ENCODE measurements at places on chromosomes 12 and 14.

DNA sequence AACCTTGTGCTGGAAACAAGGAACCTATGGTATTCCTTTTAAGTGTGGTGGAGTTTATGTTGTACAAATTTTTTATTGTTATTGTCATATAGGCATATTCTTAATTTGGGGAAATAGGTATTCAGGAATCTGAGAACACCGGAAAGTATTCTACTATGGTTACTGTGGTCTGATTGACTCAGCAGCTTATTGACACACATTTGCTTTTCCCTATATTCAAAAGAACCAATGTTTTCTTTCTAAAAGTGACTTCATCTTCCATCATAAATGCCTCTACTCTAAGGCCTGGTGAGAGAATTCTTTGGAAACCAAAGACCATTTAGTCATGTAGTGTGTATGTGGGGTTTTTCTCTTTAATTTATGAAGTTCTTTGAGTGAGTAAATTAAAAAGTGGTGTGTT is 474.8 kb downstream of the TMTC2 start:
- no peak for DNase-seq

GRCh38 chr12:101963697-101964096 is 86.3 kb downstream of the DRAM1 start:
- DNase-seq = no peak

- DNase-seq = peak; percentile 80
Observed at GRCh38 chr14:49971156-49972130, 78.6 kb downstream of the ARF6 start.

- DNase-seq = no peak
Observed at GRCh38 chr14:77950371-77951063, 150.6 kb downstream of the ADCK1 start.

DNA sequence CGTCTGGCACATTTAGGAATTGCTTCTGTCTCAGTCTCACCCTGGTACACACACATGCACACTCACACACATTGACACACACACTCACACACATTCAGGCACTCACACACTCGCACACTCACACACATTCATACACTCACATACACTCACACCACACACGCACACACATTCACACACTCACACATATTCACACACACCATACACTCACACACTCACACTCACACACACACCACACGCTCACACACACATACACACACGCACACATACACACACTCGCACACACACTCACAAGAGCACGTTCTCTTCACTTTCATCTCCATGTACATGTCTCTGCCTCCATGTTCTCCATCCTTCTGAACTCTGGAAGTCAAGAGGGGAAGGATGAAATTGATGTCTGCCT is 23.1 kb upstream of the SMUG1 start:
- DNase-seq = no peak

GRCh38 chr12:127629066-127629820 is 637.7 kb upstream of the TMEM132C start:
- no peak for DNase-seq

DNA sequence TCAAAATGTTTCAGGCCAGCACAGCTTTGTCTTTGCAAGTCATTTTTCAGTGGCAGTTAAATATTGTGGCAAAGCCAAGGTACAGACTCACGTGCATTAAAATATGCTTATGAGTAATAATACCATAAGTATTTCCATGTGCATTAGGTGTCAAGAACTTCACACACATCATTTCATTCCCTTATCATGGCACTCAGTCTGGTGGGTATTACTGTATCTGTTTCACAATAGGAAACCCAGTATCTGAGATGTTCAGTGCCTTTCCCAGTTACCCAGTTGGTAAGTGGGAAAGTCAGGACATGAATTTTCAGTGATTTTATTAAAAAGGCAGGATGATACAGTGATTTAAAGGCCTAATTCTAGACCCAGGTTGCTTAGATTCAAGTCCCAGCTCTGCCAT is 52.9 kb downstream of the IFNG start:
- DNase-seq = no peak

DNA sequence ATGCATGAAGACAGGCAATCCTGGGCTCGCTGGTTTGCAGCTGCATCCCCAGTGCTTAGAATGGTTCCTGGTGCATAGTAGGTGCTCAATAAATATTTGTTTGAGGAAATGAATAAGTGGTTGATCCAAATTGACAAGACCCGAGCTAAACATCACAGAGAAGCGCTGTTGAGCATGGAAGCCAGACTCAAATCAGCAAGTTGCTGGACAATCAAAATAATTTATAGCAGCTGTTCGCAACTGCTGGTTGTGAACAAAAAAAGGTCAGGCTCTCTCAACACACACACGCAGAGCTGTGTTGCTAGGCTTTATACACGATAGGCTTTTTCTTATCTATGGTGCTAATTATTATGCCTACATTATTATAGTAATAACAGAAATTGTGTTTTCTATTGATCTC is 190.2 kb downstream of the TBX5 start:
- no peak for DNase-seq

GRCh38 chr12:69397978-69398377 is 38.4 kb downstream of the YEATS4 start:
- DNase-seq = no peak

DNA sequence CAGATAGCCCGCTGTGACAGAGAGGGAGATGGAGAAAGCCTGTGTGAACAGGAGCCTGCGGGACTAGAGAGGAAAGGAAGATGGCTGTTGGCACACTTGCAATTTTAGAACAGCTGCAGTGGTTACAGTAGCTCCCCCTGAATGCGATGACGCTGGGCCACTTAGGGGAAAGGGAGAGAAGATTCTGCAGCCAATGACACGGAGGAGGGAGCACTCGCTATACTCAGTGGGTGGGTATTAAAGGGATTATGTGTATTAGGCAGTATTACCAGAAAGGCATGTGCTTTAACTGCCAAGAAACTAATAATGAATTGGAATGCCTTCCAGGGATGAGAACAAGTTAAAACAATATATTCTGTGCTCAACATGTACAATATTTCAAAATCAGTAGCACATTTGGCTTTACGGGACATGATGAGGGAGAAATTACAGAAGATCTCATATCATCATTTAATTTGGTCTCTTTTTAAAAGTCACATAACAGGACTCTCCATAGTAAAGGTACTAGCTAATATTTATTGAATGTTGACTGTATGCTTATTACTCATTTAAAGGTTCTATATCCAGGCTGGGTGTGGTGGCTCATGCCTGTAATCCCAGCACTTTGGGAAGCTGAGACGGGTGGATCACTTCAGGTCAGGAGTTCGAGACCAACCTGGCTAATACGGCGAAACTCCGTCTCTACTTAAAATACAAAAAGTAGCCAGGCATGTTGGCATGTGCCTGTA is 35.9 kb upstream of the FOS start:
- DNase-seq = no peak

- DNase-seq = peak; percentile 45
Observed at GRCh38 chr14:51419685-51420084, 179.6 kb downstream of the TMX1 start.

GRCh38 chr12:132686825-132687210 is 324 bp downstream of the POLE start:
- DNase-seq = no peak

- DNase-seq = peak; percentile 76
Observed at GRCh38 chr12:121224591-121224990, 14.7 kb downstream of the P2RX4 start.

GRCh38 chr12:3165078-3165980 is 88.2 kb downstream of the TSPAN9 start:
- DNase-seq = no peak

DNA sequence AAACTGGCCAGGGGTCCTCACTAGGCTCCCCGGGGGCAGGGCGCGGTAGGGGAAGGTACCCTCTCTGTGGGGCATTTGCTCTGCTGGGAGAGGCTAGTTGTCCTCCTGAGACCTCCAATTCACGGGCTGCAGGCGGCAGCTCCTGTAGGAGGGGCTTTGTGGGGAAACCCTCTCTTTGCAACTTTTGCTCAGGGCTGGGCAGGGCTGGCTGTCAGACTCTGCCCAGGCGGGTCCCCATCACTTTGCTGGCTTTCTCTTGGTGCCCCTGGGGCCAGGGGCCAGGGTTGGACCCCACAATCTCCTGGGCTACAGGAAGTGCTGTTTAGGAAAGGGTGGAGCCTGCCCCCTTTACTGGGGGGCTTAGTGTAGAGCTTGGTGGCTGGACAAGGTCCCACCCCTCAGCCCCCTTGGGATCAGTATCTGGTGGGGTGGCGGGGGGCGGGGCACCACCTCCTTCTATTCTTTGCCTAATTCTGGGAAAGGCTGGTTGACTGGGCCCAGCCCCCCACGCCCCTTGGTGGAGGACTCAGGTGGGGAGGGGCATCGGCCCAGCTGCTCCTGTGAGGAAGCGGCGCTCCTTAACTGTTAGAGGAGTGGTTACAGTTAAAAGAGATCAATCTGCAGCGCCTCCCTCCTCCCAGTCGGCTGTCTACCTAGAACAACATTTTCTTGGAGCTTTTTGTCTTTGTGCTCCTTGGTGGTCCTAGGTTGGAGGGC is 918.7 kb downstream of the AACS start:
- DNase-seq = no peak

- no peak for DNase-seq
Observed at GRCh38 chr14:67510836-67511235, 22.3 kb upstream of the PLEKHH1 start.

- no peak for DNase-seq
Observed at GRCh38 chr12:29337325-29337724, 43.6 kb downstream of the ERGIC2 start.

DNA sequence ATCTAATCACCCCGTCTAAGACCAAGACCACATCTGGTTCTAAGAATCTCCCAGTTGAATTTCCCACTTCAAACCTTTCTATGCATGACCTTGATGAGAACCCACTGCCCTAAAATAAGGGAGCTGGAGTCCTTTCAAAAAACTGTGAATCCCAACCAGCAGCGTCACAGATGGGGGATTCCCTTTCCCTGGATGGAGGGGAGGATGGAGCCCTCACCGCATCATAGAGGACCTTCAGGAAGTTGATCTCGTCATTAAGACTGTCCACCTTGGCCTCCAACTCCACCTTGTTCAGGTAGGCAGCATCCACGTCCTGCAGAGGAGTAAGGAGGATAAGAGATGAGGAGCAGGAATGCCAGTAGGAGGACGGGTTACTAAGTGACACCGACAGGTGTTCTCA is 4.8 kb downstream of the KRT4 start:
- no peak for DNase-seq

GRCh38 chr12:14901228-14901562 is 15.5 kb upstream of the MGP start:
- DNase-seq = no peak

DNA sequence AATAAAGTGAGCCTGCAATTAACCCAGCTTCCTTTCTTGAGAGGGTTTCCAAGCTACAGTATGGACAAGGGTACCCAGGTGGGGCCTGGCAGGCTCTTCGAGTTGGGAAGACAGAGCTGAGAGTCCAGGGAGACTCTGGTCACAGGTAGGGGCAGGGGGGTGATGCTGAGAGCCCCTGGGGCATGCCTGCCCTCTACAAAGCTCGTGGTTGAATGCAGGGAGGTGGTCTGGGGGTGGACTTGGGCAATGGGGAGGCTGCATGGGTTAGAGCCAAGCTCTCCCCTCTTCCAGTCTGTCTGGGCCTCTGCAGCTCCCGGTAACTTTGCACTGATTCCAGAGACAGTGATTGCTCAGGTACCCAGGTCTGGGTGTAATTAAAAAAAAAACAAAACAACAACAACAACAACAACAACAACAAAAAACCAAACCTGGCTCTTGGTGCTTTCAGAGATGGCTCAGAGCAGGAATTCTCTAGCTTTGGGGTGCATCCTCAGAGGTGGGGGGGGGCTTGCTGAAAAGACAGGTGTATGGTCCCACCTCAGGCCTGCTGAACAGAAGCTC is 30.8 kb upstream of the PPP2R5C start:
- no peak for DNase-seq

DNA sequence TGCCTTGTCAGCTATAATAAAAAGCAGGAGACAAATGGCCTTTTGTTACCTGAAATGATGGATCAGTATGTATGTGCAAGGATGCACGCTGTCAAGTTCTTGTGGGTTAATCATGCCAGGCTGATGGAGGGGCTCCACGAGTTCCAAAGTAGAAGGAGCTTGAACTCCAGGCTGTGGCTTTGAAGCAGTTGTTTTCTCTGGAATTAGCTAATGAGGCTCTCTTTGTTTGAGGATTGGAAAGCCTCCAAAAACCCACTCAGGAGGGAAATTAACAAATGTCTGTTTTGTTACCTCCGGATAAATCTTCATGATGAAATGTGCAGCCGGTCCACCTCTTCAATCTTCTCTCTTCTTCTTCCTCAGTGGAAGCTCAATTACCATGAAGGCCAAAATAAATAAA is 605.5 kb downstream of the DIO2 start:
- DNase-seq = no peak

DNA sequence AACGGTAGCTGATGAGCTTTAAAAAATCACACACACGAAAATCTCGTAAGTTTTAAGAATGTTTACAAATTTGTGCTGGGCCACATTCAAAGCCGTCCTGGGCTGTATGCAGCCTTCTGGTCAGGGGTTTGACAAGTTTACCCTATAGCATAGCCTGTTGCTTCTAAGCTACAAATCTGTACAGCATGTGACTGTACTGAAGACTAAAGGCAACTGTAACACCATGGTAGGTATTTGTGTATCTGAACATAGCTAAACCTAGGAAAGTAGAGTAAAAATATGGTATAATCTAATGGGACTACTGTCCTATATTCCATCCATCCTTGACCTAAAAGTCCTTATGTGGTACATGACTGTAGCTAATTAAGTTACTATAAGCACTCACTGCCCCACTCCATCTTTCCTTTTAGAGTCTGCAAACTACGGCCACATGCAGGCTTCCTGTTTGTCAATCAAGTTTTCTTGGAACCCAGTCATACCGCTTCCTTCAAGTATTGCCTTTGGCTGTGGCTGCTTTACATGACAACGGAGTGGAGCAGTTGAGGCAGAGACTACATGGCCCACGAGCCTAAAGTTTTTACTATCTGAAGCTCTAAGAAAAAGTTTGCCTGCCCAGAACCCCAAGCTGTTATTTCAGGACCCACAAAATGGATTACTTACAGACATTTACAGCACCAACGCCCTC is 18.5 kb downstream of the KRT7 start:
- no peak for DNase-seq

GRCh38 chr12:27001663-27002062 is 12.5 kb downstream of the TM7SF3 start:
- DNase-seq = no peak

- no peak for DNase-seq
Observed at GRCh38 chr12:51798501-51798900, 50.0 kb downstream of the FIGNL2 start.

DNA sequence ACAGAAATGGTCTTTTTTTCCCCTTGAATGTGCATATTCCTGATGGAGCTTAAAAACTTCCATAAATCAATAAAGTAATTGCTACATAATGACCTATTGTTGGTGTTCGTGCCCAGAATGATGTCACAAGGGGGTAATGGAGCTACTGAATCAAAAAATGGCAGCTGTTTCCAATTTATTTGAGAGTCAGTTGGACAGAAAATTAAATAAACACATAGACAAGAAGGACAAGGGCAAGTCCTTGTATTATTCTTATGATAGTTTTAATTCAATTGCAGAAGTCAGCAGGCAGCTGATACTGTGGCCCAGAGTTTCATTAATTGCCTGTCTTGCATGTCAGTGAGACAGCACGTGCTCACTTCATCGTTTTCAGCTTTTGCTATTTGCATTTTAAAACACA is 473.5 kb downstream of the ETNK1 start:
- DNase-seq = no peak

Measured in CD4-positive, alpha-beta T cell treated with Interleukin-6 at 100 ng/mL for 8 hours (primary cell).